ENCODE measurements at places on chromosomes 3 and 15. TPM values are rescaled to one million over a fixed set of nuclear protein-coding genes. Genes with fewer than 3 reads are reported as not detected.

The TMCO5A gene
- not detected for total RNA-seq

The TNFAIP8L3 gene
- 43.1 TPM for total RNA-seq

The XCR1 gene
- total RNA-seq: not detected

The DNASE1L3 gene
- not detected for total RNA-seq

The FES gene
- 0.61 TPM for total RNA-seq

The SENP8 gene
- total RNA-seq: 2.1 TPM

The AP3S2 gene
- 44.9 TPM for total RNA-seq

The DUOX1 gene
- not detected for total RNA-seq

The PRR23B gene
- not detected for total RNA-seq

The IL5RA gene
- not detected for total RNA-seq

The RPL22L1 gene
- 207 TPM for total RNA-seq

The STRA6 gene
- 66.5 TPM for total RNA-seq

The GABRB3 gene
- total RNA-seq: 98.3 TPM

The SETD5 gene
- 48.6 TPM for total RNA-seq

The DNAH12 gene
- 0.18 TPM for total RNA-seq
